ENCODE measurements at places on chromosomes 11 and 22. TPM values are rescaled to one million over a fixed set of nuclear protein-coding genes. Genes with fewer than 3 reads are reported as not detected.

MDK gene
- 18.9 TPM for total RNA-seq

MUC5B gene
- not detected for total RNA-seq

C1QTNF4 gene
- total RNA-seq, result 1.1 TPM

PRODH gene
- 10.2 TPM for total RNA-seq

CRYBB3 gene
- total RNA-seq, result not detected

LINC01488 gene
- not detected for total RNA-seq
